Heart left ventricle (tissue), 16 donors: ENCODE measurements at places on chromosomes 6 and 20. TPM values are rescaled to one million over a fixed set of nuclear protein-coding genes. Genes with fewer than 3 reads are reported as not detected.

GRCh38 chr20:62734326-62734725 lies 25.7 kb downstream of the NTSR1 start:
- H3K27me3 ChIP-seq: no peaks in the 10 kb centered on the region
- no peak overlapping the region for H3K4me3 ChIP-seq
- no peak for DNase-seq

GRCh38 chr6:73481969-73482368 lies 20.4 kb downstream of the MTO1 start:
- H3K4me1 ChIP-seq: no peaks in the 10 kb centered on the region

GRCh38 chr6:73030257-73030656 lies 195.0 kb downstream of the KHDC1L start:
- DNase-seq: no peak
- no peaks in the 10 kb centered on the region for H3K36me3 ChIP-seq
- no peak overlapping the region for H3K4me3 ChIP-seq
- H3K27me3 ChIP-seq: no peaks in the 10 kb centered on the region
- no peak overlapping the region for H3K27ac ChIP-seq

DNA sequence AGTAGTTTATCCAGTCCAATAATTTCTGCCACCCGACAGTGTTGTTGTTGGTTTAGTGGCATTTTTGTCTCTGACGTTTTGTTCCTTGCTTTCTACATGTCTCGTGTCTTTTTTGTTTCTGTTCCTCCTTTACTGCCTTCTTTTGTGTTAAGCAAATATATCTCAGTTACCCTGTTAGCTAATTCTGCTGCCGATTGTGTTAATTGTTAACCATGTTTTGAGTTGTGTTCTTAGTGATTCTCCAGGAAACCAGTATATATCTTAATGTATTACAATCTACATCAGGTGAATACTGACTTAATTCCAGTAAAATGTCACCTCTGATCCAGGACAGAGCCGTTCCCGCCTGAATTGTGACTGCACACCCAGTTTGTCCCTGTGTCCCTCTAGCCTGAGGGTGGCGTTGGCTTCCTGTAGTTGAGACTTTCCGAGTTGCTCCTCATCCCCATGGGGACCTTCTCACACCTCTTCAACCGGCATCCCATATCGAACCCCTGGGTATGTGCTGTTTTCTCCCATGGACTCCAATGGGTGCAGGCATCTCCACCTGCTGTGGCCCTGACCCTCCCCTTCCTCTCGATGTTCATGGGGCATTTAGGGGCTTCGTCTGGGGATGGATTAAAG lies 35.8 kb upstream of the BHLHE23 start:
- no peaks in the 10 kb centered on the region for H3K4me1 ChIP-seq
- no peak overlapping the region for H3K4me3 ChIP-seq
- peaks cover 3% of the 10 kb centered on the region for H3K27me3 ChIP-seq
- no peak overlapping the region for H3K27ac ChIP-seq

DNA sequence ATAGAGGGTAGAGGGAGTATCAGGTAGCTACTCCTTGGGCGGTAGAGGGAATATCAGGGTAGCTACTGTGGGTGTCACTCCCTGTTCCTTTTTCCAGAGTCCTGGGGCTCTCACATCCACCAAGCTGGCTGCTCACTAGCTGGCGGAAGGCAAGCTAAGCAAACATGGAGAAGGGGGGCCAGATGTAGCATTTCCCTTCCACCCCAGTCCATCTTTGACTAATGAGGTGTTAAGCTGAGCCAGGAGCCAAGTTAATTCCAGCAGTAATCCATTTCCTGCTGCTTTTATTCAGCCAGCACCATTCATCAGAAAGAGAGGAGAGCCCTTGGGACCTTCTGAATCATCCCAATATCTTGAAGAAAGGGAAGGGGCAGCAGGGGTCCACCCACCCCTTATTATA lies 330.0 kb downstream of the ZFAND3 start:
- H3K4me1 ChIP-seq: no peaks in the 10 kb centered on the region
- no peak for DNase-seq
- no peaks in the 10 kb centered on the region for H3K27me3 ChIP-seq
- no peak overlapping the region for H3K4me3 ChIP-seq
- H3K36me3 ChIP-seq: peaks cover 25% of the 10 kb centered on the region
- no peak overlapping the region for H3K27ac ChIP-seq

GRCh38 chr6:155498370-155498769 lies 42.7 kb upstream of the NOX3 start:
- H3K4me3 ChIP-seq: no peak overlapping the region
- H3K27ac ChIP-seq: no peak overlapping the region
- no peaks in the 10 kb centered on the region for H3K4me1 ChIP-seq
- H3K27me3 ChIP-seq: no peaks in the 10 kb centered on the region
- no peaks in the 10 kb centered on the region for H3K36me3 ChIP-seq

PPIL6 gene
- total RNA-seq: 1.8 TPM

PET117 gene
- total RNA-seq: 13.6 TPM

DNA sequence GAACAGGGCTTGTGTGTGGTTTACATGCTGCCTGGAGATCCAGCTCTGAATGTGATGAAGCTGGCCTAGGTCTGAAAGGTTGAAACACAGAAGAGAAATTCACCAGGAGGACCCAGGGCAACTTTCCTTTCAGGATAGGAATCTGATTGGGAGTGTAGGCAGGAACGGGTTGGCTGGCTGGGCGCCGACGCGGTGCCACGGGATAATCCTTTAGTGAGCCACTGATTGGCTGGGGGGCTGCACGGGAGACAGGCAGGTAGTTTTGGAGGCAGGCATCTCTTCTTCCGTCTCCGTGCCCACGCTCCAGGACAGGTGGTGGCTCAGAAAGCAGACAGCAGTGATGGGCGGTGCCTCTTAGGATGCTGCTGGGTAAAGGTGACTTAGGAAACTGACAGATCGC lies 294.6 kb downstream of the CDH4 start:
- H3K27ac ChIP-seq: no peak overlapping the region
- no peaks in the 10 kb centered on the region for H3K36me3 ChIP-seq
- H3K27me3 ChIP-seq: peaks cover 4% of the 10 kb centered on the region
- H3K4me3 ChIP-seq: no peak overlapping the region
- DNase-seq: no peak
- H3K4me1 ChIP-seq: no peaks in the 10 kb centered on the region

- H3K27me3 ChIP-seq: no peaks in the 10 kb centered on the region
- no peak for DNase-seq
- no peaks in the 10 kb centered on the region for H3K36me3 ChIP-seq
- H3K27ac ChIP-seq: no peak overlapping the region
- no peaks in the 10 kb centered on the region for H3K4me1 ChIP-seq
Measured at GRCh38 chr6:19643287-19643686, 193.9 kb upstream of the ID4 start.

GRCh38 chr20:44637522-44638372 lies 13.8 kb downstream of the ADA start:
- peak; percentile 84 for DNase-seq
- H3K4me3 ChIP-seq: no peak overlapping the region

GRCh38 chr6:108133594-108134179 lies 32.1 kb upstream of the NR2E1 start:
- H3K27ac ChIP-seq: no peak overlapping the region
- peak overlapping the region; percentile 51 for H3K4me3 ChIP-seq
- H3K36me3 ChIP-seq: no peaks in the 10 kb centered on the region
- no peaks in the 10 kb centered on the region for H3K4me1 ChIP-seq

DNA sequence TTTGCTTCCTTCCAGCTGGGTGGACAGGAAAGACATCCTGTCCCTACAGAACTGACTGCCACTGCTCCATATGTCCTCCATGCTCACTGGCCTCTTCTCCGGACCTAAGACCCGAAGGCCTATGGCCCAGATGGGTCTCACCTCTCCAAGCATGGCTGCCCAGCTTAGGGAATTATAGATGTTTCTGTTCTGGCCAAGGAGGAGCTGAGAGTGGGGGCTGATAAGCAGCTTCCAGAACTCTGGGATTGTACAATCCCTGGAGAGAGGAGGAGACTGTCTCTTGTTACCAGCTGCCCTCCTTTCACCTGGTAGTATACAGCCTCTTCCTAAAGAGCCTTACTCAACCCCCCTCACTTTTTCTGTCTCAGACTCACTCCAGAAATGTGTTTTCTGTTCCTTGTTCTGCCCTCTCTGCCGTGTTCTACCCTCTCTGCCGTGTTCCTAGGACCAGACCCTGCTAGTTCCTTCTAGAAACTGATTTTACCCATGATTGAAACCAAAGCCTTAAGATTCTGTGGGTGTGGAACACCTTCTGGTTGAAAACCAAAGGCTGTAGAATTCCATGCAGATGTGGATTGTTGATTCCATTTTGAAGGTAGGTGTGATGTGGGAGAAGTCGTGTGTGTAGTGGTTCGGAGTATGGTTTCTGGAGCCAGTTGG lies 28.7 kb downstream of the ANKS1A start:
- peaks cover 7% of the 10 kb centered on the region for H3K36me3 ChIP-seq
- H3K27ac ChIP-seq: peak overlapping the region; percentile 71
- no peak for DNase-seq
- H3K27me3 ChIP-seq: no peaks in the 10 kb centered on the region
- no peak overlapping the region for H3K4me3 ChIP-seq

DNA sequence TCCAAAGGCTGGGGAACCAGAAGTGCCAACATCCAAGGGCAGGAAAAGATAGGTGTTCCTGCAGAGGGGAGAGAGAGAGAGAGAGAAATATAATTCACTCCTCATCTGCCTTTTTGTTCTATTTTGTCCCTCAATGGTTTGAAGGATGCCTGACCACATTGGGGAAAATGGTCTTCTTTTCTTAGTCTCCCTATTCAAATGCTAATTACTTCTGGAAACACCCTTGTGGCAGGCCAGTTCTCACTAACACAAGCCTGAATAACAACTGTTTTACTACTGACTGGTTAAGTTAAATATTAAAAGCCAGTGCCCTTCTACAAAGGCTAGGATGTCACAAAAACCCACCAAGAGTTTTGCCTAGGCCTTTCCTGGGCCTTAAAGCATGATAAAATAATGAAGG lies 425.4 kb upstream of the HTR1E start:
- H3K27ac ChIP-seq: no peak overlapping the region
- DNase-seq: no peak
- no peak overlapping the region for H3K4me3 ChIP-seq
- H3K27me3 ChIP-seq: no peaks in the 10 kb centered on the region

- no peaks in the 10 kb centered on the region for H3K4me1 ChIP-seq
- DNase-seq: no peak
- H3K27ac ChIP-seq: no peak overlapping the region
Measured at GRCh38 chr20:19412254-19412653, 199.8 kb downstream of the SLC24A3 start.

RBBP8NL gene
- total RNA-seq: not detected

DNA sequence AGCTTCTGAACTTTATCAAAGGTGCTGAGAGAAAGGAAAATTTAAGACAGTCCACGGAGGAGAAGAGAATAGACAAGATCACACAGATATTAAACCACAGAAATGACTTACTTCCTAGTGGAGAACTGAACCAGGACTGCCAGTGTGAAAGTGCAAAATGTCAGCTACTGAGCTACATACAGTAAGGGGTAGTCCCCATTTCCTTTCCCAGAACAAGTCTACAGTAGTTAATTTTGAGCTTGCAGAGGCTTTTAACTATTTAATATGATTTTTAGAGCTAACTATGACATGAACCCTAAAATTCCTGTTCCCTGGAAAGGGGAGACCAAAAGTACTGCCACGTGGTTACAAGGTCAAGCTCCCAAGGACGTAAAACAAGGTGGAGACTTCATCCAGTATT lies 45.1 kb downstream of the CEP85L start:
- H3K4me3 ChIP-seq: no peak overlapping the region
- no peak overlapping the region for H3K27ac ChIP-seq
- H3K4me1 ChIP-seq: peaks cover 7% of the 10 kb centered on the region
- DNase-seq: no peak
- no peaks in the 10 kb centered on the region for H3K36me3 ChIP-seq

DNA sequence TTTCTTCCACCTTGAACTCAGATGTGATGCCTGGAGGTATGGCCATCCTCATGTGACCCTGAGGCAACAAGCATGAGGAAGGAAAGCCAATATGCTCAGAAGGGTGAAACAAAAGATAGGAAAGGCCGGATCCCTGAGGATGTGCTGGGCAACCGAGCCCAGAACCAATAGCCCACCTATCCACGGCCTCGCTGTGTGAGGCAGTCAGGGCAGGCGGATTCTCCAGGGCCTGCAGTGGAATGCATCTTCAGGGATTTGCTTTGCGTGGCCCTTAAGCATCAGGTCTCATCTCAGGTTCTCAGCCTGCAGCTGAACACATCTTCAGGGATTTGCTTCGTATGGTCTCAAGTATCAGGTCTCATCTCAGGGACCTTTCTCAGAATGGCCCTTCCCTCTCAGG lies 139.8 kb downstream of the ANKRD60 start:
- H3K27ac ChIP-seq: no peak overlapping the region
- H3K36me3 ChIP-seq: no peaks in the 10 kb centered on the region
- H3K27me3 ChIP-seq: no peaks in the 10 kb centered on the region
- H3K4me3 ChIP-seq: no peak overlapping the region
- H3K4me1 ChIP-seq: no peaks in the 10 kb centered on the region

- peaks cover 36% of the 10 kb centered on the region for H3K36me3 ChIP-seq
- H3K4me1 ChIP-seq: peaks cover 47% of the 10 kb centered on the region
- DNase-seq: no peak
- H3K27me3 ChIP-seq: no peaks in the 10 kb centered on the region
- no peak overlapping the region for H3K27ac ChIP-seq
Measured at GRCh38 chr6:170284126-170284773, 6.6 kb downstream of the DLL1 start.

ECT2L gene
- total RNA-seq: 1.5 TPM

- no peak overlapping the region for H3K4me3 ChIP-seq
- peak; percentile 54 for DNase-seq
- no peaks in the 10 kb centered on the region for H3K27me3 ChIP-seq
- H3K36me3 ChIP-seq: no peaks in the 10 kb centered on the region
- H3K27ac ChIP-seq: no peak overlapping the region
- H3K4me1 ChIP-seq: peaks cover 2% of the 10 kb centered on the region
Measured at GRCh38 chr20:57514273-57514751, 10.6 kb downstream of the CTCFL start.

MLN gene
- not detected for total RNA-seq

- no peak overlapping the region for H3K27ac ChIP-seq
- H3K4me3 ChIP-seq: no peak overlapping the region
- no peaks in the 10 kb centered on the region for H3K27me3 ChIP-seq
- DNase-seq: no peak
Measured at GRCh38 chr20:43765916-43766315, 39.1 kb upstream of the GTSF1L start.

GRCh38 chr6:29011276-29011734 lies 6.2 kb upstream of the ZNF311 start:
- H3K36me3 ChIP-seq: no peaks in the 10 kb centered on the region
- peaks cover 15% of the 10 kb centered on the region for H3K4me1 ChIP-seq
- H3K27me3 ChIP-seq: peaks cover 25% of the 10 kb centered on the region
- peak overlapping the region; percentile 53 for H3K4me3 ChIP-seq
- DNase-seq: peak; percentile 45
